Coronary artery (tissue), 2 donors: ENCODE measurements at places on chromosomes 3 and 15.

- DNase-seq: no peak
Measured at GRCh38 chr3:66991459-66991858, 6.6 kb upstream of the KBTBD8 start.

DNA sequence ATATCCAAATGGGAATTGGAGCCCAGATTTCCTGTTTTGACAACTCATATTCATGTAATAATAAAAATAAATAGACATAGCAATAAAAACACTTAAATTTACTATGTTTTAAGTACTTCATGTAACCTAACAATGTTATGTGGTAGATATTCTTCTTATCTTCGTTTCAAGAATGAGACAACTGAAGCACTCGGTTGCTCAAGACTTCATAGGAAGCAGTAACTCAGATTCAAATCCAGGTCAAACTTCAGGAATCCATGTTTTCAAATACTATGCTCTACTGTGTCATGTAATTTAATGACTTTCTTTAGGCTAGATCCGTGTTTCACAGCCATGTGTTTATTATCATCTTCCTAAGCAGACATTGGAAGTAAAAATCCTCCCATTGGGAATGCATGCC, 492.2 kb downstream of the CNTN3 start:
- DNase-seq: no peak

GRCh38 chr3:108518895-108519294, 8.5 kb upstream of the MYH15 start:
- no peak for DNase-seq

GRCh38 chr3:194280777-194281176, 70.4 kb downstream of the CPN2 start:
- DNase-seq: peak; percentile 40
